ENCODE measurements at places on chromosomes 16 and 17.
A peak's percentile ranks its signal among the peaks of the same experiment; 100 is the strongest.

DNA sequence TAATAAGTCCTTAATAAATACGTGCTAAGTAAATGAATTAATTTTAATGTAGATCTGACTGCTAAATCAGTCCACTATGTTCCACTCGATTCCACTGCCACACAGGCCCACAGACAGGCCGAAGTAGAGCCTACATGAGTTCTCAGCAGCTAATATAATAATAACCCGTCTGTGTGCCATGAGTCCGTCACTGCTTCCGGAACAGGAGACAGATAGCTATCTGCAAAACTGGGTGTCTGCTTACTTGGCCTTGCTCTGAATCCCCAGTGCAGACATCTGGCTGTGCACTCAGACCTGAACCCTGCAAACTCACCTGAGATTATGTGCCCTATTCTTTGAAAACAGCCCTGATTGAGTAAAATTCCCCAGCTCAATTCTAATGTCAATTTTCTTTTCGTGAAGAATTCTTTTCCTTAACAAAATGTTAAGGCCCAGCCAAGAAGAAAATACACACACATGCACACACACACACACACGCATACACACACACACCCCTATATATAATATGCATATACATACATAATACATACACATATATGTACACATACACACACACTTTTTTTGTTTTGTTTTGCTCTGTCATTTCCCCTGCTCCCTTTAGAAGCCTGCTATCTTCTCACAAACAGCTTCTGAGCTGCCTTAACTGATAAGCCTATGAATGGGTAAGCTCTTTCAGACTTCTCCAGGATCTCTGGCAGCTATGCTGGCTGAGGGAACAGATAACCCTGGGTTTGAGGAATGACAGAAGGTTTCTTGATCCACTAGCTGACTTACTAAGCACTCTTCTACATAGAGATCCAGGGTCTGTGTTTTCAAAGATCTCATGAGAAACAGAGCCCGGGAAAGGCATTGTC, 39.8 kb upstream of the TOM1L1 start:
- DNase-seq: no peak

GRCh38 chr17:37225465-37225864, 150.3 kb upstream of the C17orf78 start:
- DNase-seq: no peak

GRCh38 chr17:29263916-29264315, 17.3 kb downstream of the CRYBA1 start:
- DNase-seq: no peak

DNA sequence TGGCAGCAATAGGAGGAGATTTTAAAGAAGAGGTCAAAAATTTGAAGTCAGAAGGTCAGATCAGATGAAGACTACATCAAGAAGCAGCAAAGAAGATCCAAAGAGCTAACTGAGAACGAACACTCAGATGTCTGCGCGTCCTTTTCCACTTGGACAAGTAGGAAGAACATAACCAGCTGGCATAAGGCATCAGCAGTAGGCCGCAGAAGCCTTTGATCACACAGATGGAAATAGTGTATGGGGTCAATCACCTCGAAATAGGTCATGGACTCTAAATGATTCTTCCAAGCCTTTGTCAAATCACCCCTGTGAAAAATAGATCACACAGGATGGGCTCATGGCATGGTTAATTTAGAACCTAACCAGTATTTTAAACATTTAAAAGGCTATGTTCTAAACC, 56.4 kb upstream of the TOM1L1 start:
- no peak for DNase-seq

GRCh38 chr17:58313815-58314705, 14.5 kb downstream of the TSPOAP1 start:
- no peak for DNase-seq

DNA sequence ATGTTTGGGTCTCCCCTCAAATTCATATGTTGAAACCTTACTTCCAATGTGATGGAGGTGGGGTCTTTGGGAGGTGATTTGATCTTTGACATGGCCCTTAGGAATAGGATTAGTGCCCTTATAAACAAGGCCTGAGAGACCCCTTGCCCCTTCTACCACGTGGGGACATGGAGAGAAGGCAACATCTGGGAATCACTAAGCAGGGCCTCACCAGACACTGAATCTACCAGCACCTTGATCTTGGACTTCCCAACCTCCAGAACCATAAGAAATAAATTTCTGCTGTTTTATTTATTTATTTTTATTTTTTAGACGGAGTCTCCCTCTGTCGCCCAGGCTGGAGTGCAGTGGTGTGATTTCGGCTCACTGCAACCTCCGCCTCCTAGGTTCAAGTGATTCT, 40.1 kb downstream of the GDE1 start:
- DNase-seq: no peak

- no peak for DNase-seq
Observed at GRCh38 chr16:57703416-57704010, 8.9 kb downstream of the DRC7 start.

GRCh38 chr16:50093607-50094539, 28.1 kb downstream of the HEATR3 start:
- DNase-seq: no peak

GRCh38 chr17:17564323-17564722, 27.2 kb downstream of the PEMT start:
- no peak for DNase-seq

GRCh38 chr17:75896415-75897159, at the start of gene TRIM65:
TRIM65 (minus strand) TSS chr17:75896951; CDS start chr17:75896937, 14 bp downstream.
- peak; percentile 77 for DNase-seq

DNA sequence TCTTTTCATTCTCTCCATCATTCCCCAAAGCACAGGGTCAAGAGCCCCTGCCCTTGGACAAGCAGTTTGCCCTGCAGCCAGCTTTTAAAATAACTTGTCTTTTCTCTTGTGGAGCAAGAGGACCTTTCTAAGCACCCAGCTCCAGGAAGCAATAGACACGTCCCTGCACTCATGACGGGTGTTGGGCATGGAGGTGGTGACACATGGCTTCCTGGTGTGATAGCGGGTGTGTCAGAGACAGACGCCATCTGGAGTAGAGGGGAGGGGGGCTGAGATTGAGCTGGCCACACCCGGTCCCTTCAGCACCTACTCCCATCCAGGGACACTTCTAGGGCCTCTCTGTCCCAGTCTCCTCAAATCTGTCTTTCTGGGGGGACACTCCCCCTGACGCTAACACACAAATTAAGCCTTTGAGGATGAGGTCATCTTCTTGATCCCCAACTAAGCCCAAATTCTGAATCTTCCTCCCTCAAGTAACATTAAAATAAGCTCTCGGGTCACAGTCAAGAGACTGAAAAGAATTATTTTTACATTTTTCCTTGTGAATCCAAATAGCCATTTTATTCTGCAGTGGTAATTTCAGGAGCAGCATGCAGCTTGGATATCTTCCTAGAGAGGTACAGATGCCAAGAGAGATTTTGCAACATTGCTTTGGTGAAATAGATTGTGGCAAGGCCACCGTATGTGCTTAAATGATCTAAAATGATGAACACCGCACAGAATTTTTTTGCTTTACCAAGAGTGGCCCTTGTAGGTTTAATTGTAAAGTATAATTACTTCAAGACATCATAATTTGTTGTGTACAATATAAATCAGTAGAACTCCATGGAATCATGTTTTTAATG, 216.6 kb upstream of the IRX3 start:
- DNase-seq: no peak

DNA sequence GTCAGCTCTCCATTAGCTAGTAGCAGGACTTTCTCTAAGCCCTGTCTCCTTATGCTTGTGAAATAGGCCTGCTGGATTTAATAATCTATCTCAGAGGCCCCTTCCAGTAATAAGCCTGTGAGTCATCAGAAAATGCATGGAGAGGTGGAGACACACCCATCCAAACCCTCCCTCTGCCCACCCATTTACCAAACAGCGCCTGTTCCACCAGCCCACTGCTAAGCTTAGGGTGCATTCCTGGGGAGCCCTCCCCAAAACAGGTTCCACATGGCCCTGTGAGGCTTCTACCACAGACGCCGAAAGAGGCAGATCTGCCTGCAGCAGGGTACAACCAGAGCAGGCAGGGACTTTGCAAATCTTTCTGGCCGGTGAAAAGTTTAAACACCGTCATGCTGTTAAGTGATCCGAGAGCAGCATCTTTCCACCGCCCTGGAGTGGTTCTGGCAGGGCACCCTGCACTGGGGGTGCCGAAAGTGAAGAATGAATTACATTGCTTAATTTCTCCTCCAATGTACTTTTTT, 99.3 kb downstream of the GAS7 start:
- DNase-seq: no peak

DNA sequence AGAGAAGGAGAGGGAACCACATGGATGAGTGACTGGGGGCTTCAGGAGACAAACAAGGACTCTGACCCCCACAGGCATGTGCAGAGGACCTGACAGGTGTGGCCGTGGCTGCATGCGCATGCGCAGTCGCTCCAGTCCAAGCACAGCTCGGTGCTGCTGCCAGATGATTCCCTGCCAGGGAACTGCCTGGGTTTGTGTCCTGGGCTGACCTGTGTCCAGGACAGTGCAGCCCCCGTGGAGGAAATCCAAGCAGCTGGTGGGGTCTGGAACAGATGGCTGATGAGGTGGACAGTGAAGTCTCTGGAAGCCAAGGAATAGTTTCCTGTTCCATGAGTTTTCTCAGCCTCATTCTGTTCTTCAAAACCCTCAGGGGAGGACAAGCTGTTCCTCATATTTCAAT, 27.3 kb downstream of the LASP1 start:
- no peak for DNase-seq

DNA sequence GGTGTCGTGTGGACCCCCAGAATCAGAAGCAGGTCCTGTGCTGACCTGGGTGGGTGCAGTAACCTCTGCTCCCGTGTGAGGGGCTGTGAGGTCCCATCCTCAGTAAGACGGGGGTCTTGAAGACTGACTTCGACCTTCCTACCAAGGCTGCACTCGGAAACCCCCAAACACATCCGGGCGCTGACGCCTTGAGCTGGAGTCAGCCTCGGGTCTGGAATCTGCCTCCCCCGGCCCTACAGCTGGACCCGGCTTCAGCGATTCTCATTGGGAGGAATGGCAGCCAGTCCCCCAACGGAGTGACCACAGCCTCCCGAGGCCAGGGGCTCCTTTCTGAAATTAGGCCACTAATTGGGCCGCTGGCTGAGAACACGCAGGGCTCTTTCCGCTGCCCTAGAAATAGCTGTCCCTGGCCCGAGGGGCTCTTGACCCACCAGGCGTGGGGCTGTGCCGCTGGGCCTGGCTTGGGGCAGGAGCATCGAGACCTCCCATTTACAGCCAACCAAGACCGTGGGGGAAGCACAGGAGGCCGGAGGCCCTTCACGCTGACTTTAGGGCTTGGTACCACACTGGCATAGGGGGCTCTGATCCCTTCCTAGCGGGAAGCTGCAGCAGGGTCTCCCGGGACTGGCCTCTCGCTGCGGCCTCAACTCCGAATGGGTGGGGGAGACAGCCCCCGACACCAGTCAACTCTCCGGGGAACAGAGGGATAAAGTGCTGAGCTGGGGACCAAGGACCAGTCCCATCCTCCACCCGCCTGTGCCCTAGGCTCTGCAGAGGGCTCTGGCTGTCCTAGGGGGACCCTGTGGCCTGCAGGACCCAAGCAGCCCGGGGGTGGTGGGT, 2.6 kb upstream of the GNG13 start:
- no peak for DNase-seq

DNA sequence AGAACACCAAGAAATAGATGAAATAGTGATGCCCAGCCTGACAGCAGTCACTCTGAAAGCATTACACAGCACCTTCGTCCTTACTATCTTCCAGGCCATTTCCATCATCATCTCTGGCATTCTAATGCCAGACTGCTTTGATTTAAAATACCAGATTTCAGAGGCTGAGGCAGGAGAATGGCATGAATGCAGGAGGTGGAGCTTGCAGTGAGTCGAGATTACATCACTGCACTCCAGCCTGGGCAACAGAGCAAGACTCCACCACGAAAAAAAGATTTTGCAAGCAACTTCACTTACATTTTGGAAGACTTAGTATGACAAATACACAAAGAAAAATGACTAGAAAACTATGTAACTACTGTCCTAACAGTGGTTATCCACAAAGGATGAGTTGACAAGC, 244.0 kb downstream of the CPPED1 start:
- no peak for DNase-seq

GRCh38 chr16:67987460-67988160, 7.3 kb upstream of the DPEP3 start:
- no peak for DNase-seq

GRCh38 chr17:50871364-50871763, 5.2 kb upstream of the TOB1 start:
- DNase-seq: no peak

DNA sequence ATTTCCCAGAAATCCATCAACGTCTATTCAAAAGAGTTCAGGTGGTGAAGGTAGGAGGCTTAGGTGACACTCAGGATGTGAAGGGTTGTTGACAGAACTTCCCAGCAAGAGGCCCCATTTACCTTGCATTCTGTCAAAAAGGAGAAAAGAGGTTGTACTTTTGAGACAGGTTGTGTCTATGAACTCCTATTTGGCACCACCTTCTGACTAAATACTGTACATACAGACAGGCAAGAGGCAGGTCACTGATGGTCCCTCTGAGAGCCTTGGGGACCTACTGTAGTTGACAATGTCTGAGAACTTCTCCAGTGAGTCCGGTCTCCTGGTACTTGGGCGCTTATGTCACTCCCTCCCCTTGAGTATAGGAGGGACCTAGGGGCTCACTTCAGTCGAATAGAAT, 479.3 kb upstream of the ZFHX3 start:
- DNase-seq: no peak

DNA sequence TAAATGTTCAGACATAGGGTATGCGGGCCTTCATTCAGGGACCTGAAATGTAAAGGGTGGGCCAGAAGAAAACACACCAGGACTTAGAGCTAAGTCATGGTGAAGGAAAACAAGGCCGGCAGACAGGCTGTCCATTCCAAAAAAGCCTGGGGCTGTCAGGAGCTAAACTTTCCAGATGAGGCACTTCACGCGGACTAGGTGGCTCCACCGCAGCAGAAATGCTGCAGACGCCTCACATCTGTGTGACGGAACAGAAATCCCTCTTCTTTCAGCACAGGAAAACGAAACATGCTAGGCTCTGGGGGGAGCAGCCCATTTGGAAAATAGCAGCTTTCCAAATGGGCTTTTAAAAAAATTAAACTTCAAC, 88.7 kb downstream of the HS3ST3A1 start:
- no peak for DNase-seq

GRCh38 chr17:41343029-41343428, 7.6 kb downstream of the KRT33A start:
- DNase-seq: no peak
